Hepatocyte (in vitro differentiated cells): ENCODE measurements at places on chromosomes 11 and 22. TPM values are rescaled to one million over a fixed set of nuclear protein-coding genes. Genes with fewer than 3 reads are reported as not detected.

DNA sequence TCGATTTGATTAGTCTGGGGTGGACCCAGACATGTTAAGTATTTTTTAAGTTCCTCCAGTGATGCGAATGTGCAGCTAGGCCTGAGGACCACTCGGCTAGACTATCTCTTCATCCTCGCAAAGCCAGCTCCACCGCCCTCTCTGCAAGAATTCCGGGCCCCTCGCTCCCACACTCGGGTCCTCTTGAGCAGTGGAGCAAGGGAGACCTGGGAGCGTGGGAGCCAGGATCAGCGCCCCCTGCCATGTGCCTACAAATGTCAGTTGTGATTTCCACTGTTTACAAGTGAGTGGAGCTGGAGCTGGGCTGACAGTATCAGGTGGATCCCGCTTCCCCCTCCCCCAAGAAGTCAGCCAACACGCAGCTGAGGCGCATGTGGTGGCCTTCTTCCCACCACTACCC is 6.7 kb downstream of the B3GNT6 start:
- DNase-seq: no peak

DNA sequence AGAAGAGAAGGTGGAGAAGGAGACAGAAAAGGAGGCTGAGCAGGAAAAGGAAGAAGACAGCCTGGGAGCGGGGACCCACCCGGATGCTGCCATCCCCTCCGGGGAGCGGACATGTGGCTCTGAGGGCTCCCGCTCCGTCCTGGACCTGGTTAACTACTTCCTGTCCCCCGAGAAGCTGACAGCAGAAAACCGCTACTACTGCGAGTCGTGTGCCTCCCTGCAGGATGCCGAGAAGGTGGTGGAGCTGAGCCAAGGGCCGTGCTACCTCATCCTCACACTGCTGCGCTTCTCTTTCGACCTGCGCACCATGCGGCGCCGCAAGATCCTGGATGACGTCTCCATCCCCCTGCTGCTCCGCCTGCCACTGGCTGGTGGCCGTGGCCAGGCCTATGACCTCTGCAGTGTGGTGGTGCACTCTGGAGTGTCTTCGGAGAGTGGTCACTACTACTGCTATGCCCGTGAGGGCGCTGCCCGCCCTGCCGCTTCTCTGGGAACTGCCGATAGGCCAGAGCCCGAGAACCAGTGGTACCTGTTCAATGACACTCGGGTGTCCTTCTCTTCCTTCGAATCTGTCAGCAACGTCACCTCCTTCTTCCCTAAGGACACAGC is 21.4 kb downstream of the USP35 start:
- no peak for DNase-seq

DNA sequence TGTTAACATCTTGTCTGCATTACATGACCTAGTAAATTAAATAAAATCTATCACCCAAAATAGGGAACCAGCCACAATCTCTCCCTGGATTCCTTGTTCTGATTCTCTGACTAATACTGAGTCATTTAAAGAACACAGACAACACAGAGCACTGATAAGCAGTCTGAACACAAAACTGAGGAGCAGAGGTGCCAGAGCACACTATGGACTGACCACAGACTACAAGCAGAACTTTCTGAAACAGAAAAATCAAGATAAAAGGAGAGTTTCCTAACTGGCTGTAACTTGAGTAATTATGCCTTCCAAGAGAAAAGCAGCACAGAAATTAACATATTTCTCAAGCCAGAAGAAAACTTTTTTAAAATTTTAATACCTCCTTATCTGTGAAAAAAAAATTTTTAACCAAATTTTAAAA is 128.8 kb downstream of the SGSM3 start:
- peak; percentile 67 for DNase-seq

Gene MPZL2
- total RNA-seq: 47.2 and 52.3 TPM in 2 replicates

Gene EMID1
- 11.5 and 12.6 TPM in 2 replicates for total RNA-seq

Gene TRMT2A
- total RNA-seq: 34.4 and 50.2 TPM in 2 replicates

GRCh38 chr11:36374726-36375125 is 78.6 kb downstream of the PRR5L start:
- no peak for DNase-seq

DNA sequence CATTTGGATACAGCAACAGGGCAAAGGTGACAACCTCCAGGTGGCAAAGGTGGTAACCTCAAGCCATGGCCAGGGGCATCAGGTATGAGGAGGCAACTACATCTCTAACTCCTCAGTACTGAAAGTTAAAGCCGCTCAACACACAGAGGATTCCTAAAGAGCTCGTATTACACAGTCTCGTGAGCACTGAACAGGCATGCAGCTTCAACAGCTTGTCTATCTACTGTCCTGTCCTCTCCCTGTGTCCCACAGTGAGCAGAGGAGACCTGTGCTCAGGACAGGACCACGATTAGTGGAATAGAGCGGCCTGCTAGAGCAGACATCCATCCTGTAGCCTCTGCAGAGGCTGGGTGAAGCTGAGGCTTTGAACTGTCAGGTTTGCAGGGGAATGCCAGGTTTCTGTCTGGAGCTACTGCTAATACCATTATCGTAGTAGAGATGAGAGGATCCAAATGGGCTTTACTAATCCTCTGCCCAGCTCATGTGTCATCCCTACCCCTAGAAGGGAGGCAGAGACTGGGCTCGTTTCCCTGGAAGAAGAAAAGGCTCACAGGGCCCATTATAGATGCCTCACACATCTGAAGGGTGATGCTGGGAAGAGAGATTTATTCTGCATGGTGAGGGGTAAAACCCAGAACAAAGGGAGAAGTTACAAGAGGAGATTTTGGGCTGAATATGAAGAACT is 415.2 kb downstream of the LARGE1 start:
- DNase-seq: no peak

DNA sequence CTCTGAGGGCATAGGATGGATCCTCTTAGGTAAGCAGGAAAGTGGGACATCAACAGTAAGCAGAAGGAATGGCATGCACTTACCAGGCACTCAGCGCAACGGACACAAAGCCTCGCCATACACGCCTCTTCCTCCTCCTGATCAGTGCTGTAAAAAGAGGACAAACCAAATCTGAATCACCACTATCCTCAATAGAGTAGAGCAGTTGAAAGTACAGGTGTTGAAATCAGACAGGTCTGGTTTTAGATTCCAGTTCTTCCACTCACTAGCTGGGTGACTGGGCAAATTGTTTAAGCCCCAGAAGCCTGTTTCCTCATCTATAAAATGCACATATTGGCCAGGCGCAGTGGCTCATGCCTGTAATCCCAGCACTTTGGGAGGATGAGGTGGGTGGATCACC is 8.6 kb upstream of the JAML start:
- DNase-seq: no peak

DNA sequence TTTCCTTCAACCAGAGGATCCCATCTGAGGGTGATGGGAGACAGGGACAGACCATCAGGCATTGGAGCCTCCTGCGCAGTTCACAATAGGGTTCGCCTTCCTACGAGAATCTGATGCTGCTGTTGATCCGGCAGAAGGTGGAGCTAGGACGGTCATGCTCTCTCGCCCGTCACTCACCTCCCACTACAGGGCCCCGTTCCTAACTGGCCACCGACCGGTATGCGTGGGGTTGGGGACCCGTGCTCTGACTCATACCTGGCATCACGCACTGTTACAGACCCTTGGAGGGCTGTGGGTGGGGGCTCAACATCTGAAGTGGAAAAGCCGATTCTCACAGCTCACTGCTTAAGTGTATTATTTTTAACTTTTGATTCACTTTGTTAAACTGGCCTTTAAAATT is 402.3 kb downstream of the BRD1 start:
- DNase-seq: no peak

Gene C11orf91
- total RNA-seq: not detected in 2 replicates

DNA sequence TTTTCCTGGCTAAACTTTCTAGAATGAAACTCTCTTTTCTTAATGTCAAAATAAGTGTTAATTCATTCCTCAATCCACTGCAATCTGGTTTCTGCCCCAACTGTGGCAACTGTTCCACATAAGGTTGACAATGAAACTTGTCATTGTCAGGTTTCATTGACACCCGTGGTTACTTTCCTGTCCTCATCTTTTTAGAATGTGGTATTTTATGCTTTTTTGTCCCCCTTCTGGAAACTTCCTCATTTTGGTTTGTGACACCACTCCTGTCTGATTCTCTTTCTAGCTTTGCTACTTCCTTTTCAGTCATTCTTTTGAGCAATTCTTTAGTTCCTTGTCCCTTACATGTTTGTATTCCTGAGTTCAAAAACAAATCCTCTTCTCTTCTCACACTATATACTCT is 7.5 kb upstream of the PDE3B start:
- DNase-seq: no peak
